ENCODE measurements at places on chromosomes 4 and X.

DNA sequence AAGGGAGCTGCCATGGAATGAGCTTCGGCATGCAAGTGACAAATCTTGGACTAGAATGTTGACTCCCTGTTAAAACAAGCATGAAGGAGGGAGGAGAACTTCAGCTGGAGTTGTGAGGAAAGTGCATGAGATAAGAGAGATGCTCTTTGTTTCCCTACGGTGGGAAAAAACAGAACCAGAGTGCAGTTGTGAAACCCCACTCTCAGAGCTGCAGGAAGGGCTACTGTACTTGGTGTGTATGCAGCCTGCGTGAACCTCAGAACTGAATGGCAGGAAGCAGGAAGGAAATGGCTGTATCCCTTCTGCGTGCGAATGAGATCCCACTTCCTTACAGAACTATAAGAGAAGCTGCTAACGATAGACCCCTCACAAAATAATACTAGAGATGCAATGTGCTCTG lies 57.2 kb downstream of the EGF start:
- no peak for DNase-seq

DNA sequence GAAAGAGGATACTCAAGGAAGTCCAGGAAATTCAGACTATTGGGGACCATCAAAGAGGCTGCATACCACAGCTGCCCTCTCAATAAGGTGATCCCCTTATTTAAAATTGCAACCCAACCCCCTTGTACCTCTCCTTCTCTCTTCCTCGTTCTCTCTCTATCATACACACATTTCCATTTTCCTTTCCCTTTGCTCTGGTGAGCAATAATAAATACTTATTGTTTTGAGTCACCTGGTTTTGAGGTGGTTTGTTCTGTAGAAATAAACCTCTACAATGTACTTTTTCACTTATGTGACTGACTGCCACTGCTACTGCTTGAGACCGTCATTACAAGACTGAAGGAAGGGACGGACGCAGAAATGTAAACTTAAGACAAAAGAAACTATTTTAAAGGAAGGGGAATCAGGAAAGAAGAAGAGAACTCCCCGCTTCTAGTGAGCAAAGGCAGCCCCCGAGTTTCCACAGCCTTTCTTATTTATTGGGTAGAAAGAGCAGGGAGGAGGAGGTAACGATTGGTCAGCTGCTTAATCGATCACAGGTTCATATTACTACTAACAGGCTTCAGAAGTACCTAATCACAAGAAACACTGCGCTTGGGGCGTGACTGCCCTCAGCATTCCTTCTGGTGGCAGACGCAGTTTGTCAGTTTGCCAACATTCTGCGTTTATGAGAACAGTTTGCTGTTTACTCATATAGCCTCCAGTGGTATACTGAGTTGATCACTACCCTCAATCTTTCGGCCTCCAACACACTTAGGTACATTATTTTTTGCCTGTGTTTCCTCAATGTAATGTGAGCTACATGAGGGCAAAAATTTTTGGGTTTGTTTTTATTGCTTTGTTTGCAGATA lies 16.9 kb upstream of the TMEM165 start:
- DNase-seq, result no peak

DNA sequence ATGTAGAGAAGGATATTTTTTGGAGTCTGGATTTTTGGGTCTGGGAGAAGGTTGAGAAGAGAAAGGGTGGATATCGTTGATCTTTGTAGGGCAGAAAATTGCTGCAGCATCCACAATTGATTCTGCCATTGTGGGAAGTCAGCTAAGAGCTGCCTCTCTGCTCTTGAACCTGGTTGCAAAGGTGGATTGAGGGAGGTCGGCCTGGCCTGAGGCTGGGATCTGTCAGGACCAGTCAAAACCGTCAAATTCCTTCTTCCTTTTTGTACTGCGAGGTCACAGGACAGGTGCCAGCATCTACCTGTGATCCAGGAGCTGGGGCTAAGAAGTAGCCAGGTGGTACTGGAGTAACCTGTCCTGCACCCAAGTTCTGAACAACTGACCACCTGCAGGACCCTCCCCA lies 93.7 kb downstream of the SHOX start:
- DNase-seq, result no peak

DNA sequence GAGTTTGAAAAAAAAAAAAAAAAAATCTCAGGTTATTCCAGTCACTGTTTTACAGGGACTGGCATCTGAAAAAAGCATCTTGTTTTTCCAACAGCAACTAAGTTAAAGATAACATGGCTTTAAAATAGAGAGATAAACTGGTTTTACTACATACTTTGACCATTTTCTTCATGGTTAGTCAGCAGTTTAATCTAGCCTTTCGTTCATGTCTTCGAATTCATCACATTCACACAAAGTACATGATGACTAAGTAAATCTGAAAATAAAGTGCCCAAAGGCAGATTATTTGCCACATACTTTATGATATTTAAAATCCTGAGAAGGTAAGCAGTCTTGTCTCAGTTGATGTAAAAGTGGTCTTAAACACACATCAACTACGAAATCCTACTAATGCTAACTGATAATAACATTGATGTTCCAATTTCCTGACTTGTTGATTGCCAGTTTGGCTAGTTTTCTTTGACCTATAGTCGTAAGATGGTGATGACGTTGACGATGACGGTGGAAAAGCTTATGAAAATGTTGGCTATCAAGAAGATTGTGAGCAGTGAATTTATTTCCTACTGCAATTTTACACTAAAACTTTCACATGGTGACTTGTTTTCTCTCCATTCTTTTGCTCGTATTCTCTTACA lies 540.5 kb upstream of the BOD1L1 start:
- no peak for DNase-seq

GRCh38 chr4:188299161-188299560 lies 159.9 kb downstream of the TRIML1 start:
- DNase-seq, result no peak

GRCh38 chr4:13355111-13355880 lies 128.8 kb downstream of the RAB28 start:
- no peak for DNase-seq

DNA sequence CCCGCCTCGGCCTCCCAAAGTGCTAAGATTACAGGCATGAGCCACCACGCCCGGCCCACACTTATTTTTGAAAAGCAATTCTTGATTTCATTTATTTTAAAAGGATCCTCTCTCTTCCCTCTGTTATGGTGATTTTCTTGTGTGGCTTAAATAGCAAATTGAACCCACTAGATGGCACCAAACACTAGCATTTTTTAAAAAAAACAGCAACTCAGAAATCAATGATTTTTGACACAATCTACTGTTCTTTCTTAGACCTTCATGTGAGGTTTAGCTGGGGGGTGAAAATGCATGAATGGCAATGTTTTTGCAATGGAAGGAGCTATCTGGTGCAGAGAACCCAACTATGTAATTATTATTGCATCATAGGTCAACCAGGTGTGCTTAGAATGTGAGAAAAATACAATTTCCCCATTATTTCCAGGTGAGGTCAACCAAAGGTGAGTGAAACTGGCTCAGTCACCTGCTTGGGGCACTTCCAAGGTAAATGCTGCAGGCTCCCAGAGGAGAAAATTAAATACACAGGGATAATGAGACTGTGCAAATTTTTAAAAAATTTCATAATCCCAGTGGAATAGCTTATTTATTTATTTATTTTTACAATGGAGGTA lies 226.7 kb upstream of the PRKX start:
- no peak for DNase-seq

DNA sequence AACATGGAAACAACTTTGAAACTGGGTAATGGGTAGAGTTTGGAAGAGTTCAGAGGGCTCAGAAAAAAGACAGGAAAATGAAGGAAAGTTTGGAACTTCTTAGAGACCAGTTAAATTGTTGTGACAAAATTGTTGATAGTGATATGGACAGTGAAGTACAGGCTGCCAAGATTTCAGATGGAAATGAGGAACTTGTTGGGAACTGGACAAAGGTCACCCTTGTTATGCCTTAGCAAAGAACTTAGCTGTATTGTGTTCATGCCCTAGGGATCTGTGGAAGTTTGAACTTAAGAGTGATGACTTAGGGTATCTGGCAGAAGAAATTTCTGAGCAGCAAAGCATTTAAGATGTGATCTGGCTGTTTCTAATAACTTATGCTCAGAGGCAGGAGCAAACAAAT lies 5.1 kb upstream of the ARL13A start:
- no peak for DNase-seq

GRCh38 chrX:33109858-33110257 lies 101.5 kb downstream of the DMD start:
- DNase-seq, result no peak

DNA sequence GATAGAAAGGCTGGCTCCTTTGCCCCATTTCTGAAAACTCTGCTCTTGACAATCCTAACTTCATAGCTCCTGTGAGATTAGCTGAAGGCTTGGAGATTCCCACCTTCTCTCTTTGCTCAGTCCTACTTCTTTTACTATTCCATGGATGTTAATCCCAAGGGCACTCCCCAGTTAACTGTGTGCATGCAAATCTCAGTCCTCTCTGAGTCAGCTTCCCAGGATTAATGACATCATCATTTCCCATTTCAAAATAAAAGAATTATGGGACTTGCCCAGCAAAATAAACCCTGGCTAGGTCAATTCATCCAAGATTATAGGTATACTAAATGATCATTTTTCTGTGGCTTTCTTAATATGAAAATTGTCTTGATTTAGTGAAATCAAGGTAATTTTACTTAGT lies 328.6 kb upstream of the NR3C2 start:
- DNase-seq, result no peak

- DNase-seq, result no peak
These were observed 3.4 kb downstream of the MAML3 start for GRCh38 chr4:140150636-140150885.

- DNase-seq, result no peak
These were observed 40.7 kb downstream of the LARP7 start for GRCh38 chr4:112677519-112678091.

DNA sequence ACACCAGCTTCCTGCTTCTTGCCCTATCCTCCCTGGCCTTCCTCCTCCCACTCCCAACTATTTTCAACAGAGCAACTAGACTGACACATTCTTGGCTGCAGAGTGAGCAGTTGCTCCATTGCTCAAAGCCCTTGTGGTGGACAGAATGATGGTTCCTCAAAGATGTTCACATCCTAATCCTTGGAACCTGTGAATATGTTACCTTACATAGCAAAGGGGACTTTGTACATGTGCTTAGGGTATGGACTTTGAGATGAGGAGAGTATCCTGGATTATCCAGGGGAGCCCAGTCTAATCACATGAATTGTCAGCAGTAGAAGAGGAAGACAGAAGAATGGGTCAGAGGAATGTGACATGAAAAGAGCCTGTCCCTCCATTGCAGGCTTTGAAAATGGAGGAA lies 24.9 kb upstream of the HOPX start:
- no peak for DNase-seq

- no peak for DNase-seq
These were observed 331.7 kb upstream of the HTR2C start for GRCh38 chrX:114252186-114252585.

DNA sequence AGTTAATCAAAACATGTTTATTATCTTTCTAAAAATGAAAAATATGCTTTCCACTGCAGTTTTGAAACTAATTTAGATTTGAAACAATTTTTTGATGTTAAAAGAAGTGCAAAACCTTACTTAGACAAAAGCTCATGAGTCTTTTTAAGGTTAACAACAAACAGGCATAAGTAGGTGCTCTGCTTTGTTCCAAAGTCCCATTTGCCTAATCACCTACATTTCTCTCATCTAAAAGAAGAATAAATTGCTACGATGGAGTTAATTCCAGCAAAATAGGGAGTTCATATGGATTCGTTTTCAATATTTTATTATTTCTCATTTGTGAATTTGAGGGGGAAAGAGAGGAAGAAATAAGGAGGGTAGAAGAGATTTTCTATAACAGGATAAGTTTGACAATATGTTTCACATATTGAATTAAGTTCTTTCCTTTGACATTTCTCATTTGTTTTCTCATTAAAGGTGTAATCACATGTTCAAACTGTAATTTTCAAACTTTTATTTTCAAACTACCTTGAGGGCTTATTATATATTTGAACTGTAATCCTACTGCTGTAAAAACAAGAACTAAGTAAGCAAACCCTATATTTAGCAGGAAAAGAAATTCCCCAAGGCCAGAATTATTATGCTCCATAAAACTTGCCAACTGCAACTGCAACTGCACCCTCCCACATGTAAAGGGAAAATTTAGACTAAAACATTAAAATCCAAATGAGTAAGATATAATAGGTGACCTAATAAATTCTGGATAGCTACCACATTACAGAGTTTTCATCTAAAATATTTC lies 9.6 kb upstream of the SLC39A8 start:
- DNase-seq, result no peak

- DNase-seq, result no peak
These were observed 53.5 kb upstream of the HPRT1 start for GRCh38 chrX:134406356-134407064.

- DNase-seq, result no peak
These were observed 330.2 kb downstream of the PTTG2 start for GRCh38 chr4:38290366-38290765.

DNA sequence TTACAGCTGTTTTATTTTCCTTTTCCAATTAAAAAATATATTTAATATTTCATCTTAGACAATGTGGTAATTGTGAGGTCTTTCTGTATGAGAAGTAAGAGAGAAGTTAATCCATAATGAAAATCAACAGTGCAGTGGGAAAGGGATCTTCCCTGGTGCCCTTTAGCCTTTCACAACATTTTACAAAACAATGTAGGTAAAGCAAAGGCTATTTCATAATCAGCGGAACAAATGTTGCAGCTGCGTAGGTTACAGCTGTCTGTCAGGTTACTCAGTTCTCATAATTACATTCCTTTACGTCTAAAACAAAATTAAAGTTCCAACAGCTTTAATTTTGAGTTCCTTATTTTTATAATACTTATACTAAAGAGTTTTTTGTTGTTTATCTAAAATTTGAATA lies 22.8 kb upstream of the VCX3A start:
- DNase-seq, result no peak

DNA sequence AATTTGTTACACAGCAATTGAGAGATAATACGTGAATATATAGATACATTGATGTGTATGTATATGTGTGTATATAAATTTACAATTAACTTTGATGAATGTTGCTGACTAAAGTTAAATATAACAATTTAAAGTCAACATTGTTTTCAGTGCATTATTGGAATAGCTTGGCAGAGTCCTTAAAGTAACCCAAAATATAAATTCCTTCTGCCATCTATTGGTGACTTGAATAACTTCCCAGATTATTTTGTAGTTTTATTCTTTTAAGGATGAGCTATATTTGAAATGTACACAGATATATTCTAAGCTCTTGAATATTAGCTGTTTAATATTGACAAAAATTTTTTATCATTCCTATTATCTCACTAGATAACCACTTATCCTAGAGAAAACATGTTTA lies 298.2 kb upstream of the FSTL5 start:
- DNase-seq, result no peak

DNA sequence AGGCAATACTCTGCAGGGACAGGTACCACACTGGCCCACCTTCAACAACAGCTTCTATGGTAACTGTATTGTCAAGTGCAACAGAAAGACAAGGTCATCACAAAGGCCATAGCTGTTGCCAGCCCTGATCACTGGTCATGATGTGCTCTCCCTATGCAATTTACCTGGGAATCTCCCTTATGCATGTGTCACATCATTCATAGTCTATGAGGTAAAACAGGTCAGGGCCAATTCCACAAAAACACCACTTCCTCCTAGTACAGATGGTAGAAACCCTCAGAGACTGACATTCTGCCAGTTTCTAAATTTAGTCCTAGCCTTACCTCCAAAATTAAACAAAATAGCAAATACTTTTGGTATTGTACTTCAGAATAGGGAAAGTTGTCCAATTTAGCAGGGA lies 132.8 kb downstream of the MGST2 start:
- DNase-seq, result no peak

GRCh38 chr4:184810720-184811119 lies 15.0 kb downstream of the ACSL1 start:
- no peak for DNase-seq
